ENCODE measurements at places on chromosomes 3 and 15. TPM values are rescaled to one million over a fixed set of nuclear protein-coding genes. Genes with fewer than 3 reads are reported as not detected.

DNA sequence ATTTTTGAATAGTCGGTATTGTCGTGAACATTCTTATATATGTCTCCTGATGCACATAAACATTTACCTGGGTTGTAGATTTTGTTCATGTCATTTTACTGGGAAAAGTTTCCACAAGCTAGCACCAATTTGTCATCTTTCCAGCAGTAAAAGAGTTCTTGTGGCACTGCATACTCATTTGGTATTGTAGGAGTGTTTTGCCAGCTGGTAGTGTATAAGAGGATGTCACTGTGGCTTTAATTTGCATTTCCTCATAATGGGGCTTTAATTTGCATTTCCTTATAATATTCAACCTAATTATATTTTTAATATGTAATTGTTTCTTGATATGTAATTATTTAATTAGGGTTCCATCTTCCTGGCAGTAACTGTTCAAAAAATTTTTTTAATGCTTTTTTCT lies 21.2 kb upstream of the TNFSF10 start:
- no peak for DNase-seq

GRCh38 chr3:57155310-57155643 lies 9.9 kb downstream of the IL17RD start:
- DNase-seq: no peak

DNA sequence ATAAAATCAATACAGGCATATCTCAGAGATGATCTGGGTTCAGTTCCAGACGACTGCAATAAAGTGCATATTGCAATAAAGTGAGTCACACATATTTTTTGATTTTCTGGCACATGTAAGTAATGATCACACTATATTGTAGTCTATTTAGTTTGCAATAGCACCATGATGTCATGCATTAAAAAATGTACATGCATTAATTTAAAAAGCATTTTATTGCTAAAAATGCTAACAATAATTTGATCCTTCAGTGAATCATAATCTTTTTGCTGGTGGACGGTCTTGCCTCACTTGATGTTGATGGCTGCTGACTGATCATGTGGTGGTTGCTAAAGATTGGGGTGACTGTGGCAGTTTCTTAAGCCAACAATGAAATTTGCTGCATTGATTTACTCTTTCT lies 511.1 kb downstream of the OTOL1 start:
- no peak for DNase-seq

The DPPA4 gene
- 154 TPM for total RNA-seq

GRCh38 chr3:111434941-111435622 lies 106.9 kb upstream of the CD96 start:
- no peak for DNase-seq

The TADA3 gene
- 62.0 TPM for total RNA-seq

The TEX55 gene
- not detected for total RNA-seq

The KY gene
- total RNA-seq: not detected

DNA sequence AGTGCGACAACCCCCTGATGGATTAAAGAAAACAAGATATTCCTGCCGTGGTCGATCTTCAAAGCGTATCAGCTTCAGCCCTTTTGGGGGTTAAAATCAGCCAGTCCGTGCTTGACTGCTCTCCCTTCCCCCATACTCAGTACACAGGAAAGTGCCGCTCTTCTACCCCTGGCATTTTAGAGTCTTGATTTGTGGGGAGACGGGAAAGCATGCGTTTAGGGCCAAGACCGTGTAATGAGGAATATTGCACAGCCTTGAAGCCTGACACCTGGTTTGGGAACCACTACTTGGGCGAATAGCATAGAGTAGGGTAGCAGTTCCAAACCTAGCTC lies 540 bp upstream of the EDC3 start:
- no peak for DNase-seq

- no peak for DNase-seq
These were observed 67.4 kb upstream of the ZNF148 start for GRCh38 chr3:125442506-125442905.

GRCh38 chr3:46516521-46516920 lies 18.7 kb downstream of the RTP3 start:
- DNase-seq: no peak

GRCh38 chr15:28098766-28099554 lies at the start of gene OCA2:
TSS of gene OCA2 (minus strand) at chr15:28099315. CDS start at chr15:28081874, 17,441 bp downstream.
- peak; percentile 97 for DNase-seq

- DNase-seq: no peak
These were observed 5.9 kb downstream of the EIF2AK4 start for GRCh38 chr15:39939487-39940452.

DNA sequence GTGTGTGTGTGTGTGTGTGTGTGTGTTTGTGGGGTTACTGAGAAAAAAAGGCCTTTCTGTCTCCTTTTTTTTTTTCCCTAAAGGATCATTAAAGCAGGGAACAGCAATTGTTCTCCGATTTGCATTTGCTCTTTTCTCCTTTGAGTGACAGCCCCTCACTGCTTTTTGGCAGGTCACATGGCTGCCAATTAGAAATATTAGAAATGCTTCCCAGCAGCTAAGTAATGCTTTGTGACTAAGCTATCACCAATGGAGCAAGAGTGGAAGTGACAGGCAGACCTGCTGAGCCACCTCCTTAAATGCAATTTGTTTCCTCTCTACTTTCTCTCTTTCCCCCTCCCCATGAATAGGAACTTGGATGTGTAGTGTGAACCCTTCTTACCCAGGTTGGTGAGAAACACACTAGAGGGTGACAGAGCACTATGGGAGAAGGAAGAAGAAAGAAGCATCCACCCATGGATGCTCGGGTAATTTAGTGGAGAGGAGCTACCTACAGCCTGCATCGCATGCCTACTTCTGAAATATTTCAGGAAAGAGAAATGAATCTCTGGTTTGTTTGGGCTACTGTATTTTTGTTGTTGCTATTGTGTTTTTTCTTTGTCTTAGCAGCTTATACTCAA lies 165.2 kb upstream of the PDZRN3 start:
- no peak for DNase-seq

The MORC1 gene
- not detected for total RNA-seq

GRCh38 chr15:32041294-32041693 lies 11.0 kb downstream of the CHRNA7 start:
- peak; percentile 68 for DNase-seq

The TLR9 gene
- not detected for total RNA-seq

DNA sequence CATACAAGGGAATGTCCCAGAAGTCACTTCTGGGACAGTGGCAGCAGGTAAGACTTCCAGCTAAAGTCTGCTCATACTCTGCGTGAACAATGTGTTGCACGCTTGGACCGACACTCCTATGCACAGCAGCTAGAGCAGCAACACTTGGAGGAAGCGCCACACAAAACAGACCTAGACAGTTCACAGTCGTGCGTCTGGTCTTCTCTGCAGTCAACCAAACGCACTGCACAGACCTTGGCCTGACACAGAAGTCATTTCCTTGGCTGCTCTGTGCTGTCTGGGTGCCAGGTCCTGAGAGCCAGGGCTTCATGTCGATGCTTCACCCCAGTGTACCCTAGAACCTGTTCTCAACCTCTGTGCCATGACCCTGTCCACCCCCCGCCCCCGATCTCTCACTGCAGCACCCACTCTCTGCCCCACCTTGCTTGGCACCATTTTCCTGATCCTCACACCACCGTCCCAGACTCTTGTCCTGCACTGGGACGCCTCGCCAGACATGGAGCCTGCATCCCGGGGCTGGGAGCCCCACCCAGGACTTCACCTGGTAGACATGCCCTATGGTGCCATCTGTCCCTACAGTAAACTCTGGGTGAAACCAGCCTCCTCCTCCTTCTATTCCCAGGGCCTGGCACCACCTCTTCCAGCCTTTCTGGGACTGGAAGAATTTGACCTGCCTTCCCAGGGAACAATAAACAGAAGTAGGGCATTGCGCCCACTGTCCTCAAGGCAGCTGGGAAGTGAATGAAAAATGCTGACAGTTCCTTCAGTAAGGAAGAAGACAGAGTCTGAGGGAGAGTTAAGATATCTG lies 3.1 kb downstream of the ATP10A start:
- no peak for DNase-seq

DNA sequence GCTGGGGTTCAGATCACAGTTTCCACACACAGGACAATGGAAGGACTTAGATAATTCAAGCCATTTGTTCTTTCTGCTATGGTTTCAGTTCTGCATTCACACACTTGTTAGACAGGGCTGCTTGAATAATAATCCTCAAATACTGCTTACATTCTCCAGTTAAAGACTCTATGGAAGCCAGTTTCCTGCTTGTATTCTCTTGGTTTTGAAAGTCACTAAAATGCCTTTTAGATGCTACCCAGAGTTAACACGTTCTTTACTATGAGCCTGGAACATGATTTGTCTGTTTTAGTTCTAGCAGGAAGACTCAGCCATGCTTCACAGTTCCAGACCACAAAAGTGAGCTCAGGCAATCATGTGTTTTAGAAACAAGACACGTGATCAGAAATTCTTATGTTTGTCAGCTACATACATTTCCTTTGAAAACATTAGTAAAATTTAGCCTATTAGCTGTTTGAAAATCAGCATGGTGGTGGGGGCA lies 152.4 kb downstream of the LEKR1 start:
- DNase-seq: no peak

DNA sequence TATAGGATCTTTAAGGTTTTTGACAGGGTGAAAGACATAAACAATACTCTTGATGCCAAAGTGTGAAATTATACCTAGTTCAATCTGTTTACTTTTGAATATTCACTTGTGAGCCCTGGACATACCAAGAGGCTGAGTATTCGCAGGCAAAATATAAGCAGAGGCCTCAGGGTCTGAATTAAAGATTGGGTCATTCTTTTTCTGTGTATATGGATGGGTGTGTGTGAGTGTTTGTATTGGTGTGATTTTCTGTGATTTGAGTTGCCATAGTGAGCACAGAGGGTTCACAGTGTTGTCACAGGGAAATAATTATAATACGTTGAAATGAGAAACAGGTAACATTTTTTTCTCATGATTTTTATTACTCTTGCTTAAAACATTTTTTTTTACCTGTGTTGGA lies 770.7 kb upstream of the ALCAM start:
- no peak for DNase-seq

DNA sequence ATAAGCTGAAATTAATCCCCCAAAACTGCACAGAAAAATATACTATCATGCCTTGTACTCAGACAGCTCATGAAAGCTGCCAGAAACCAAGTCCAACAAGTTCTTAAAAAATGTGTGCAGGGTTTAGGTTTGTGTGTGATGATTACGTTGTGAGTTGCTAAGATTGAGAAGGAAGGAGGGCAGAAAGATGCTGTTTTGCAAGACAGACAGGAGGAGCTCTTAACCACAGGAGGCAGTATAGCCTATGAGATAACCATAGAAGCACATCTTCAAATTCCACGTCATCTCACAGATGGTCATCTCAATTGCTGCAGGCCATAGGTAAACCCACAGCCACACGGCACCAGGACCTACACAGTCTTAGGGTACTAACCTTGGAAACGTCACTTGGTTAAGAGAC lies 191.9 kb downstream of the STT3B start:
- no peak for DNase-seq

- DNase-seq: no peak
These were observed 31.7 kb downstream of the PLSCR4 start for GRCh38 chr3:146218880-146219866.

DNA sequence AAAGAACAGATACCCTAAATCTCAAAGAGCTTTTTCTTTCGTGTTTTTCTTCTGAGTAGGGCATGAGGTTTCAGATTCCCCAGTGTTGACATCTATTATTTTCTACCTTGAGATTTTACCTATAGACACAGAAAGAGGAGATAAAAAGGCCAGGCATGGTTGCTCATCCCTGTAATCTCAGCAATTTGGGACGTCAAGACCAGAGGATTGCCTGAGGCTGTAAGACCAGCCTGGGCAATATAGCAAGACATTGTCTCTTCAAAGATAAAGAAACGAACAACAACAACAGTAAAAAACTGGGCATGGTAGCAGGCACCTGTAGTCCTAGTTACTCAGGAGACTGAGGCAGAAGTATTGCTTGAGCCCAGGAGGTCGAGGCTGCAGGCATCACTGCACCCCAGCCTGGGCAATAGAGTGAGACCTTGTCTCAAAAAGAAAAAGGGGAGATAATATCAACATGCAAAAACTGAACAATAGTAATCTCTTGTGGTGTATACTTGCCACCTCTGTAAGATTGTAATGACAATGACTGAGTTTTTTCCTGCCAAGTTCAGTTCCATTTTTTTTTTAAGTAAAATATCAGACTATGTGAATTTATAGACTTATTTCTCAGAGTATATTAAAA lies 71.3 kb downstream of the MBNL1 start:
- no peak for DNase-seq

DNA sequence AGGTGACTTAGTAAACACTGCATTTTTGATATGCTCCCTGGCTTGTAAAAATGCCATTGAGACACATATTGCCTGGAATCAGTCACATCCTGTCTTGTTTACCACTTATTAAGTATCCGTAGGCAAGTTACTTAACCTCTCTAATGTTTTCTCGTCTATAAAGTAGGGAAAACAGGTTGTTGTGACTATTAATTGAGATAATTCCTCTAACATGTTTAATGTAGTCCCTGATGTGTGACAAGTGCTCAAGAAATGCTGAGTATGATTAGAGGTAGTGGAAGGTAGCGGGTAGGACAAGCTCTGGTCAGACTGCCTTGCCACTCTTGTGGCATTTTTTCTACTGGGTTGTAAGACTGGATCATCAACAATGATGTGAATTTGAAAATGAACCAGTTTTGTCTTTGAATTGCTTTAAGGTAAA lies 54.1 kb downstream of the NFKBIZ start:
- DNase-seq: no peak

DNA sequence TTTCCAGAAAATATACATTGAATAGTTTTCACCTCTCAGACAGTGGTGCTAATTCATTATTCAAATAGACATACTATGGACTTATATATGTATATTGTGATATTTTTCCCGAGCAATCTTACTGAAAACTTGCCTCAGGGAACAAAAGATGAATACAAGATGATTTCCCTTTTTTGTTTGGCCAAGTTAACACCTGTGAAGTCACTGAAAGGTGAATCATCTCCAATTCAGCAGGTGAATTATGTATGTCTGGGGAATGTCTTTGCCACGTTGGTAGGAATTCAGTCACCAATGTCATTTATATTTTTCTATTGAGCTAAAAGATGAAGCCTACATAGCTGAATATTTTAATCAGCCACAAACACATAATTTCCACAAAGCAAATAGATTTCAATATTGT lies 88.2 kb downstream of the GPR156 start:
- DNase-seq: no peak

The CCR8 gene
- total RNA-seq: 0.22 TPM

GRCh38 chr3:32325927-32326326 lies 65.7 kb upstream of the CMTM7 start:
- DNase-seq: no peak

- no peak for DNase-seq
These were observed 175.7 kb downstream of the FAM43A start for GRCh38 chr3:194861375-194861774.

GRCh38 chr3:151107701-151108100 lies 22.2 kb downstream of the MED12L start:
- peak; percentile 57 for DNase-seq

Measured in endodermal cell (in vitro differentiated cells).